ENCODE measurements at places on chromosomes 6 and 20.

DNA sequence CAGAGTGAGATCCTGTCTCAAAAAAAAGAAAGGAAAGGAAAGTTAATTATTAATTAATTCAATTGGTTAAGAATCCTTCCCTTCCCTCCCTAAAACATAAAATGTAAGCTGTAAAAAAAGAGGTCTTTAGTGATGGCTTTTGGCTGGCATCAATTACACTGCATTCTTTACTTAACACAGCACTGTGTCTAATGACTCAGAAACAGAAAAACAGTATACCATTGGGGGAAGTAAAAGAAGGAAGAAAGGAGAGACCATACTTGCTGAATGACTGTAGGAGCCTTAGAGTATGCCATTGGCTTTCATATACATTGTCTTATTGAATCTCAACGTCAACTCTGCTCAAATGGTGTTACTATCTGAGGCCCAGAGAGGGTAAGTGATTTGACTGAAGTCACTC is 18.3 kb upstream of the CITED2 start:
- no peak for DNase-seq

DNA sequence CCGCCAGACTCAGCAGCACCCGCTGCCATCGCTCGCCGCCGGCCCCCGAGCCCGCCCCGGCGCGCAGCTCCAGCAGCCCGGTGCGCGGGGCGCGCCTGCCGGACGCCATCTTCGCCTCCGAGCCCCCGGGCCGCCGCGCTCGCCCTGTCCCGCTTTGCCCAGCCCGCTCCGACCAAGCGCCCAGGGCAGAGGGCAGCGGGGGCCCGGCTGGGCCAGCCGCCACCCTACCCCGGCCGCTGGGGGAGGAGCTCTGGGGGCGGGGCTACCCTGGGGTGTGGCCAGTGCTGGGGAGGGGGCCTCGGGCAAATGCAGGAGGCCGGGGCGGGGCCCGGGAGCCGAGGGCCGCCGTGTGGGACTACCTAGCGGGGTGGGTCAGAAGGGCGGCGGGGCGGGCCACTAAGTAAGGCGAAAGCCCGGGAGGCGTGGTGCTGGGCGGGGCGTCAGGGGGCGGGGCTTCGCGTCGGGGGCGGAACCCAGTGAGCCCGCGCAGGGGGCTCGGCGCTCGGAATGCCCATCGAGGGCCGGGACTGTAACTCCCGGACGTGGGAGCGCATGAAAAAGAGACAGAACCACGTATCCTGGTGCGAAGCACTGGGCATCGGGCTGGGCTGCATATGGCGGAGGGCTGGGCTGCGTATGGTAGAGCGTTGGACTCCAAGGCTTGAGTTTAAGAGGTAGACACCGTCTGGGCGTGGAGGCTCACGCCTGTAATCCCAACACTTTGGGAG is at the start of gene SNTA1:
SNTA1 (minus strand) TSS at position 252 of the 728 bp plus-strand sequence; CDS start at position 109, 143 bp downstream.
- peak; percentile 90 for DNase-seq

DNA sequence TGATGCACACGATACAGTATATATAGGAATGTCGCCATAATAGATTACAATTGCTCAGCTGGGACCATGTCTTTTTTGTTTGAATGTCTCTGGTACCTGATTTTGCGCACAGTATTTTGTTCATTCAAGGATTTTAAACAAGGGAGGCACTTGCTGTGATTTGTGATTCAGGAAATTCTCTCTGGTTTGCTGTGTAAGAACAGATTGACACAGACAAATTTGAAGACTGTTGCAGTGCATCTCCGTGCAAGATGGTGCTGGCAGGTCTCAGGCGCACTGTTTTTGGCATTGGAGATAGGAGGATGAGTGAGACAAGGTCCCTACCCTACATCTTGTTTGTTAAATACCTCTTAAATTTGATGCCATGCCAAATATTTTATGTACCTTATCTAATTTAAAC is 2.5 kb downstream of the MAPRE1 start:
- DNase-seq, result no peak

DNA sequence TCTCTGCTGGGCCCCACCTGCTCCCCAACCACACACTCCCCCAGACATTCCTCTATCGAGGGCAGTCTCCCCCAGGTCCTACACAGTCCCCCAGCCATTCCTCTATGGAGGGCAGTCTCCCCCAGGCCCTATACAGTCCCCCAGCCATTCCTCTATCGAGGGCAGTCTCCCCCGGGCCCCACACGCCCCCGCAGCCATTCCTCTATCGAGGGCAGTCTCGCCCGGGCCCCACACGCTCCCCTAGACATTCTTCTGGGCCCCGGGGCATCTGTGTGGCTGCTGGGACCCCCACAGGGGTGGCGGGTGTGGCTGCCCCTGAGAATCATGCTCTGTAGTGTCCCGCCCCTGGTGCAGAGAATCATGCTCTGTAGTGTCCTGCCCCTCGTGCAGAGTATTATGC is 43.6 kb upstream of the BHLHE23 start:
- DNase-seq, result no peak

- DNase-seq, result no peak
These were observed 4.6 kb upstream of the CHRNA4 start for GRCh38 chr20:63365601-63366389.

- DNase-seq, result no peak
These were observed 88.2 kb downstream of the SLC22A23 start for GRCh38 chr6:3368685-3369084.

DNA sequence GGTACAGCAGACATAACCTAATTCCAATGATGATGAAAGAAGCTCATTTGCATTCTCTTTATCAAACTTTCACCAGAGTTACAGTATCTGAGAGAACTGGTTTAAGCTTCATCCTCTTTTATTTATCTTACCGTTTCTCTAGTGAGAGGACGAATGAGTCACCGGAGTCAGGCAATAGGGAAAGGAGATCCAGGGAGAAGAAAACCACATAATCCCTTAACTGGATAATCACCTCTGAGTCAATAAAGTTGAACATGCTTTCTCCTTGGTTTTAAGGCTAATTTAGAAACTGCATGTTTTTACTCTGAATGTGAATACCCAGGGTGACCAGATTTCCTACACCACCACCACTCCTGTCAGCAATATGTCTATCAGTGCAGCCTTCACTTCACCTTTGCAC is 313.7 kb upstream of the TBX18 start:
- DNase-seq, result no peak

DNA sequence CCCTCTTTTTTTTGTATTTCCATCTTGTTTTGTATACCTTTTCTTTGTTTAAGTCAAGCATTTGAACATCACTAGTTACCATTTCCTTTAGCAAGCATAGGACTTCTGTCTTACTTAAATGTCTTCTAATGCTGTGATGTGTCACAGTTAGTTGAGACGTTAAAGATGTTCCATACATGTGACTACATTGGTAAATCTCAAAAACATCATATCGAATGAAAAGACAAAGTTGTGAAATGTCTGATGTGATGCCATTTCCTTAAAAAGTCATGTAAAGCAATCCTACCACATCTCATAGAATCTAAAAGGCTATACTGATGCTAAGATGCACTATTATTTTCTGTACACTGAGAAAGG is 26.8 kb downstream of the SLC16A10 start:
- DNase-seq, result no peak

DNA sequence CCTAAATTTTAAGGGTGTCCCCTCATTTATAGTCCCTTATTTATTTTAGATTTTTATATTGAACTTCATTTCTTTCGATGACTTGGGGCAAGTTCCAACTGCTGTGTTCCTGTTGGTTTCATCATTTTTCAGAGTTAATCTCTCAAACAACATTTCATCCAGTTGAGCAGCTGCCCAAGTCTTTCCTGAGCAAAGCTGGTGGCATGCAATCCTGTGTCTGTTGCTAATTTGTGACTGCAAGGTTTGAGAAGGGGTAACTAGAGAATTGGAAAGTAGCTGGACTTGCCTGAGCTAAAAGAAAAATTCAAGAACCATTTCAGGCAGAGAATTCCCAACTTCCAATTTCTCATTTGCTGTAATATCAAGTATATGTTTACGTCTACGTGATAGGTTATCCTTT is 881.5 kb upstream of the SLC35B3 start:
- no peak for DNase-seq

DNA sequence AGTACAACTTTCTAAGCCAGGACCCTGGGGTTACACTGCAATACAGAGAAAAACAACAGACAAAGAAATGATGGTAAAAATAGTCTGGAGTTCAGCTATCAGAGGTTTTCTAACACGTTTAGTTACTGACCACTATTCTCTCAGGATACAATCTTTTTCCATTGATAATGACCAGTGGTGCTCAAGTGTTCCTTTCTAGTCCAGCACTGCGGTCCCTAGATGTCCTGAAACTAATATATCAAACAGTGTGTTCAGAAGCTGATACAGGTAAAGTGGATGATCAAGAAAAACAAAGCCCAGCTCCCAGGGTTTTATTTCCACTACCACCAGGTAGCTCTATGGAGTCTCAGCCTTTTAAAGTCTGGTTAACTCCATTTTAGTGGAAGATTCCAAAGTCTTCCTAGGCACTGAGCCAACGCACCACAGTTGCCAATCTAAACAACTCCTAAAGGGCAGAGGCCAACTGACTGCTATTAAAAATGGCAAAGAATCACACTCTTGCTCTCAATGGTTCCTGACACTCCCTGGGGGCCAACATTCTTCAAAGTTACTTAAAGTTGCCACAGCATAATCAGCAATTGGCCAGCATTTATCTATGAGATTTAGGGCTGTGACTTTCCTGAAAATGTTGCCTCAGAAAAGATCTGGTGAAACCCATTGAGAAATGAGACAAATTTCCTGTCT is 38.2 kb downstream of the DZANK1 start:
- DNase-seq, result no peak

- no peak for DNase-seq
These were observed 1.2 kb downstream of the SNTA1 start for GRCh38 chr20:33442136-33443005.

DNA sequence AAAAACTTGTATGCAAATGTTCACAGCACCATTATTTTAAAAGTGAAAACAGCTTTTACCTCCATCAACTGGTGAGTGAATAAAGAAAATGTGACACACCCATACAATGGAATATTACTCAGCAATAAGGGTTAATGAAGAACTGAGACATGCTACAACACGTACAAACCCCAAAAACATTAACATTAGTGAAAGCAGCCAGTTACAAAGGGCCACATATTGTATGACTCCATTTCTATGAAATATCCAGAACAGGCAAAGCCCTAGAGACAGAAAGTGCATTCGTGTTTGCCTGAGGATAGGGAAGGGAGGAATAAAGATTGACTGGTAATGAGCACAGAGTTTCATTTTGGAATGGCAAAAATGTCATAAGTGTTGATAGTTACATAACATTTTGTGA is 21.5 kb downstream of the EPM2A start:
- no peak for DNase-seq

DNA sequence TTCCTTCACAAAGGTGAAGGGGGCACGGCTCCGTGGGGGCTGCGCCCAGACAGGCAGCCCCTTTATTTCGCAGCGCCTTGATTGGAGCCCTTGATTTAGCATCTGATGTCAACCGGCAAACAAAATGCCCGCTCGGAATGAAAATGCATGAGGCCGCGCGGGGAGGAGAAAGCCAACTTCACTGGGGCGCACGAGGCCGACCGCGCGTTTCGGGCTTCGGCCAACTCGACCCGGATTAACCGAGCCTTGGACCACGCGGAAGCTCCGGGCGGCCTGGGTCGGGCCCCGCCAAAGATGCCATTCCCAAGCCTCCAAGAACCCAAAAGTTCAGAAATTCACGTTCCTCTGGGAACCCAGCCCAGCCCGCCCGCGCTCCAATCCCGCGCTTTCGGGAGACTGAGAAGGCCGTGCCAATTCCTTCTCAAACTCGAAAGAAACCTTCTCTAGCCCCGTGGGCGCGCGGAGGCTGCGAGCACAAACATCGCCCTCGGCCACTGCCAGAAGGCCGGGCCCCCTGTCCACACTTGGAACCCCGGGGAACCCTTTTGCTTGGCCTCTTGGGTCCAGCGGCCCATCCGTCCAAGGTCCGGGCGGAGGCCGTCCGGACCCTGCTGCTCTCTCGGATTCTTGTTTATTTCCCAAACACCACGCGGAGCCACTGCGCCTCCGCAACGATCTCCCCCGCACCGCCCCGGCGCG is 879 bp upstream of the INSM1 start:
- DNase-seq, result no peak

DNA sequence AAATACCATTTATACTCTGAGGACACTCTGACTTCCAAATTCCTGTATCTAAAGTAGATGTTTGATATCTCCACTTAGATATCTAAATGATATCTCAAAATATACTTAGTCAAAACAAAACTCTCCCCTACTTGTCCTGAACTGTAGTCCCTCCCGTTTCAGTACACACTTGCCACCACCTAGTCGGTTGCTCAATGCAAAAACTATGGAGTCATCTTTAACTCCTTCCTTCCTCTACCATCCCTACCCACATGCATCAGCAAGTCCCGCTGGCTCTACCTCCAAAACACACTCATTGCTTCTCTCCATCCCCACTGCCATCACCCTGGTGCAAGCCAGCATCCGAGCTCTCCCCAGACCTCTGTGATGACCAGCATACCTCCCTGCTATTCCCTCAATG is 13.2 kb downstream of the STX7 start:
- DNase-seq, result no peak

GRCh38 chr6:132780770-132781371 is 17.6 kb downstream of the SLC18B1 start:
- DNase-seq, result no peak

- DNase-seq, result no peak
These were observed 157.3 kb downstream of the RPS12 start for GRCh38 chr6:132971676-132972075.

DNA sequence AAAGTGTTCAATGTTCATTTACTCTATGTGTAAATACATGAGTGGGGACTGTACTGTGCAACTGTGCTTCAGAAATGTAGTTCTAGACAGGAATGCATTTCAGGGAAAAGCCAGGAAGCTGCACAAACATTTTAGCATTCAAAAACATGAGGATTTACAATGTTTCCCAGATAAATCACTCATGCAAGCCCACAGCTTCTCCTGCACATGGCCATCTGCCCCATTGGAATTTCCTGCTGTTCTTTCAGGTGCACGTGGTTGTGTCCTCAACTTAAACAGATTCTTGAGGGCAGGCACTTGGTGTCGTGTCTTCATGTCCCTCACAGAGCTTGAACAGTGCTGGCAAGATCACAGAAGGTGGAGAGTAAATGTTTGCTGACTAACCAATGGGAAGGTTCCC is 101.5 kb downstream of the UNC5CL start:
- DNase-seq, result no peak

GRCh38 chr6:106546261-106546690 is 83.0 kb downstream of the RTN4IP1 start:
- no peak for DNase-seq

GRCh38 chr6:15378866-15379265 is 133.0 kb downstream of the JARID2 start:
- DNase-seq, result no peak

- DNase-seq, result no peak
These were observed 32.3 kb upstream of the SLC22A23 start for GRCh38 chr6:3489027-3489757.
